ENCODE measurements at places on chromosomes 5 and 9. TPM values are rescaled to one million over a fixed set of nuclear protein-coding genes. Genes with fewer than 3 reads are reported as not detected.

Gene CCDC180
- 0.90 TPM for total RNA-seq

Gene NUDCD2
- 3.0 TPM for total RNA-seq

Gene CCNO
- total RNA-seq: not detected

Gene LECT2
- total RNA-seq: not detected

Gene PLAC8L1
- total RNA-seq: not detected

Gene GARIN3
- total RNA-seq: not detected

Gene ANGPTL2
- 14.7 TPM for total RNA-seq

Gene PCDHB2
- total RNA-seq: 0.36 TPM

Gene EPB41L4A
- total RNA-seq: under 0.01 TPM

Gene ATG10
- total RNA-seq: 8.1 TPM

All from IMR-90 (cell line).